ENCODE measurements at places on chromosomes 4 and X. TPM values are rescaled to one million over a fixed set of nuclear protein-coding genes. Genes with fewer than 3 reads are reported as not detected.

DNA sequence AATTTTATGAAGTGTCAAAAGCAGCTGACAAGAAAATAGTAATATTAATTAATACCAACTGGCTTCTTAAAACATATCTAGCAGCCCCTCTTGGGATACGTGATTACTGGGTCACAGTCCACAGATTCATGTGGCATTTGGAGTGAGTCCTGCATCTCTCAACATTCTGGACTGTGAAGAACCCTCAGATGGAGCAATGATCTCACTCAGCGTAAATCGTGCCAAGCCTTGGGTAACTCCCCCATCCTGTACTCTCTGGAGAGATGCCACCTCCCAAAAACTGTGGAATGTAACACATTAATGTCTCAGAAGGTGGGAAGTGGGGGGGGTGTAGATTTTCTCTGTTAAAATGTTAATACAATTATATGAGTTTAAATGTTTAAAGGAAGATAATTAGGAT is 118.2 kb upstream of the IQCM start:
- no peak for DNase-seq

DNA sequence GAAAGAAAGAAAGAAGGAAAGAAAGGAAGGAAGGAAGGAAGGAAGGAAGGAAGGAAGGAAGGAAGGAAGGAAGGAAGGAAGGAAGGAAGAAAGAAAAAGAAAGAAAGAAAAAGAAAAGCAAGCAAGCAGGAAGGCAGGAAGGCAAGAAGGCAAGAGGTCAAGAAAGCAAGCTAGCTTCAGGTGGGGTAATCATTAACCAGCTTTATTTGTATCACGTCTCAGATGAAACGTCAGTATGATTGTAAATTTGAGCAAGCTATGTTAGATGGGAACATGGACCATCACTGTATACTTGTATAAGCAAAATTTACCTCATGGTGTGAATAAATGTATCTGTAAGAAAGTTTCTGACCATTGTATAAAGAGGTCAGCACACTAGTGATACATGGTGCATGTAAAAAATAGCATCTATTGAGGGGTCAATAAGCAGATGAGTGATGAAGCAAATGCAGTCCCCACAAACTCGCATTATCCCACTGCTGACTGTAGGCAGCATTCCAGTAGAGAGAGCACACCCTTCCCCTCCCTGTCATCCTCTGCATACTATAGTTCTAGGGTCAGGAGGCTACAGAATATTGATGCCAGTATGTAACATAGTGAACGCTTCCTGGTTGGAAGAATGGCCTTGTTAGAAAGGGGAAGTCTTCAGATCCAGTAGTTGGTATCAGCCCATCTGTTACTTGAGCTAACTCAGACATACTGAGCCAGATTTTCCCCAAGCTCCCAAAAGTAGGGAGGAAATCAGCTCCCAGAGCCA is 16.5 kb upstream of the KLHL34 start:
- DNase-seq: no peak

GRCh38 chr4:156173937-156174336 is 220.3 kb upstream of the CTSO start:
- DNase-seq: no peak

DNA sequence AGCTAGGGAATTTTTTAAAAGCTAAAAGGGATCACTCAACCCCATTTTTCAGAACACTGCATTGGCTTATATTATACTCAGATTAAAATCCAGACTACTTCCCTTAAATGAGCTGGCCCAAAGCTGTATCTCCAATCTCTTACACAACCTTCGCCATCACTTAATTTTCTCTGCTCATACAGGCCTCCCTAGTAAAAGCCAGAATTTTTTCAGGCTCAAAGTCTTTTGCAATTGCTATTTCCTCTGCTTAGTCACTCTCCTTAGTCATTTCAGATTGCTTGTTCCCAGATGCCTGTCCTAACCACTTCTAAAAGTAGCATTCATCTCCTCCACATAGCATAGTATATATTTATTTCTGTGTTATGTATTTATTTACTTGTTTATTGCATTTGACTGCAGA is 1587.9 kb upstream of the ADGRL3 start:
- DNase-seq: no peak

Gene SULT1B1
- 0.27 TPM for total RNA-seq

Gene PDK3
- 13.7 TPM for total RNA-seq

Data from Calu3 (cell line).